GM20000 (cell line): ENCODE measurements at places on chromosomes 16 and 17.

GRCh38 chr17:35299135-35299534, 56.3 kb downstream of the SLFN5 start:
- no peak for DNase-seq

DNA sequence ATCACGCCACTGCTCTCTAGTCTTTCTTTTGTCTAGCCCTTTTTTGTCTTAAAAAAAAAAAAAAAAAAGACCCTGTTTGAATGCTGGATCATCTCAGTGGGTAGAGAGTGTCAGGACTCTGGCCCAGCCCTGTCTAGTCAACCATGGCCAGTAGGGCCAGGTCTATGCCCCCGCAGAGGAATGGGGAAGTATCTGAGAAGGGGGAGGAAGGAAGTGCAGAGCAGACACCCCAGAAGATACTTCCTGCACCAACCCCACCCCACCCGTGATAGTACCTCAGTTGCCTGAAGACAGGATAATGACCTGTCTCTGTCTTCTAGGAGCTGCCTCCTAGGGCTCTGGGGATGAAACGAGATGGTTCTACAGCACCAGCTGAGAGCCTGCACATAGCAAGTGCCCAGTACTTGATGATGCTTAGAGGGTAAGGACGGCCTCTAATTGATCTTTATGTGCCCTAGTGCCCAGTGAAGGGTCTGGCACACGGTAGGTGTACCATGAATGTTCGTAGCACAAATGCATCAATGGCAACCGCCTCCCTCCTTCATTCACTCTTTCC, 55.4 kb downstream of the ABAT start:
- DNase-seq, result no peak

DNA sequence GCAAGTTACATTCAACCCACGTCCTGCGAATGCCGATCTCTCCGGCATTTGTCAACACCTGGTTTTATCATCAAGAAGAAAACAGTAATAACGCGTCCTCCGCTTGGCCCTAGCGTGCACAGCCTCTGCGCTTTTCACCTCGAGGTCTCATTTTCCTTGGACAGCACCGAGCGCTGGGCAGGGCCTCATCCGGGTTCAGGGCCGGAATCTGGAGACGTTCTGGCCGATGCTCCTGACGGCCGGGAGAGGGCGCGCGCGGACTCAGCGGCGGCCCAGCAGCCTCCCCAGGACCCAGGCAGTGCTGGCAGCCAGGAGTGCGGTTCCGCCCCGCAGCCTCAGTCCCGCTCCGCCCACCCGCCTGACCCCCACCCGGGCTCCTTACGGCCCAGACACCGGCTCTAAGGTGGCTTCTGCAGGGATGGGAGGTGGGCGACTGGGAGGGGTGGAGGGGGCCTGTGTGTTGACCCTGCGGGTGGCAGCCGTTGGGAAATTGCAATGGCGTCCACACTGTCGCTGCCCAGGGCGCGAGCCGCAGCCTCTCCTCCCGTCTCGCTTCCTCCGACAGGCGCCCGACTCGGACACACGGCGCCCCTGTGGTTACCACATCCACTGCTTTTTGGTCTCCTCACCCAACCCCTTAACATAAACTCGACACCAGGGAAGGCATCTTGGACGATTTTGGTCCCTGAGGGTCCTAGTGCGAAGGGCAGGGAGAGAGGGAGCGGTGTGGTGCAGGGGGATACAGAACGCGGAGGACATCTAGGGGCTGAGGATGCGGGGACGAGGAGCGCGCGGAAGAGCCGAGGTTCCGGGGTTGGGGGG, 7.4 kb upstream of the FLYWCH1 start:
- DNase-seq, result peak; percentile 91

DNA sequence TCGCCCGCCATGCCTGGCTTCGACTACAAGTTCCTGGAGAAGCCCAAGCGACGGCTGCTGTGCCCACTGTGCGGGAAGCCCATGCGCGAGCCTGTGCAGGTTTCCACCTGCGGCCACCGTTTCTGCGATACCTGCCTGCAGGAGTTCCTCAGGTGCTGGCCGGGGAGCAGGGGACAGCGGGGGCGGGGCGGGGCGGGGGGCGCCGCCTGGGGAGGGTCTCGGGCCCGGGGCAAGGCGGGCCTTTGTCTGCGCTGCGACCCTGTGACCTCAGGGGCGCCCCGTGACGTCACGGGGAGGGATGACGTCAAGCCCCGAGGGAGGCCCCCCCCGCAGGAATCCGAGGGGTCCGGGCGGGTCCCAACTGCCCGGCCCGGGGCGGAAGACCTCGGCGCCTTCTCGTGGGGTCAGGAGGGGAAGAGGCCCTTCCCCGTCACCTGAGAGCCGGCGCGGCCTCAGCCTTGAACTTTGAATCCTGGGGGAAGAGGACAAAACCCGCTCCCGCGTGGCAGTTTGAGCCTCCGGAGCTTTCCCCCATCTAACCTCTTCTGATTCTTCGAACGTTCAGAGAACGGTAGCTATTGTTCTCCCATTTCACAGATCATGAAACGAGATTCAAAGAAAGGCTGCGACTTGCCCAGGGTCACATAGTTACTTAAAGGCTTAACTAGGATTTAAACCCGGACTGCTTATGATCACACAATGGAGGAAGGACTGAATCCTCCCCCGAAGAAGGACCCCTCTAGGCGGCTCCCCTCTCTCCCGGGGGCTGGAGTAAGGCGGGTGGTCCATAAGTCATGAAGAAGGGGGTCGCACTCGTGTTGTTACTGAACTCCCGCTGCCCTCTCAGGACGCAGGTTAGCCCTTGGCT, 527 bp downstream of the TRAF4 start:
- DNase-seq, result peak; percentile 80

GRCh38 chr17:20173091-20173490, 163.9 kb downstream of the SPECC1 start:
- no peak for DNase-seq

GRCh38 chr16:47949714-47950113, 206.1 kb downstream of the ABCC12 start:
- DNase-seq, result no peak

DNA sequence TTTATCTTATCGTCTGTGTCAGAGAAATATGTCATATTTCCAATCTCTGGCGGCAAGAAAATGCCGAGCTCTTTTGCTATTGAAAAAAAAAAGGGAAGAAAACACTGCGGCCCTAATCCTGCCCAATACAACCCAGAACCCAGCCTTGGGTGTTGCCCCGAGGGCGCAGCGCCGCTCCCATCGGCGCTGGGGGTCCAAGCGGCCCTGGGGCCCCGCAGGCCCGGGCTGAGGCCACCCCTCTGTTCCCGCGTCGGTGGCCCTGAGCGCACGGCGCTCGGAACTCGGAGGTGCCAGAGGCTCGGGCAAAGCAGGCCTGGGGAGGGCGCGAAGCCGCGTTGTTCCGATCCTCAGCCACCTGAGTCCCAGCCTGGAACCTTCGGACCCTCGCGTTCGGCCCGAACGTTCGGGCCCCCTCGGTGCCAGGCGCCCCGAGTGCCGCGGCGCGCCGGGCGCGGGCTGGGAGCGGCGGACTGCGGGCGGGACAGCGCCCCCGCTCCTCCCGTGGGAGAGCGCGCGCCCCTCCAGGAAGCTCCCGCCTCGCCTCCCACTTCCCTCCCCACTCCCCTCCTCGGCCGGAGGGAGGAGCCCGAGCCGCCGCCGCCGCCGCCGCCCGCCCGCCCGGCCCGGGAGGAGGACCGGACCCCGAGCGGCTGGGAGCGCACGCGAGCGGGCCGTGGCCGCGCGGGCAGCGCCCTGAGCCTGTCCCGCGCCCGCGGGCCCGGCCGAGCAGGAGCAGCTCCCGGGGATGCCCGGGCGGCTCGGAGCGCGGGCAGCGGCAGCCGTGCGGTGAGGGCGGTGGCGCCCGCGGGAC, at the start of gene CPNE2:
Gene CPNE2 (plus strand): TSS at position 609 of the 811 bp plus-strand sequence. CDS start 18,160 bp downstream, outside the sequence.
- DNase-seq, result peak; percentile 88

GRCh38 chr16:12837291-12837690, 33.6 kb upstream of the CPPED1 start:
- DNase-seq, result no peak

GRCh38 chr16:22751104-22751667, 62.8 kb upstream of the HS3ST2 start:
- no peak for DNase-seq

DNA sequence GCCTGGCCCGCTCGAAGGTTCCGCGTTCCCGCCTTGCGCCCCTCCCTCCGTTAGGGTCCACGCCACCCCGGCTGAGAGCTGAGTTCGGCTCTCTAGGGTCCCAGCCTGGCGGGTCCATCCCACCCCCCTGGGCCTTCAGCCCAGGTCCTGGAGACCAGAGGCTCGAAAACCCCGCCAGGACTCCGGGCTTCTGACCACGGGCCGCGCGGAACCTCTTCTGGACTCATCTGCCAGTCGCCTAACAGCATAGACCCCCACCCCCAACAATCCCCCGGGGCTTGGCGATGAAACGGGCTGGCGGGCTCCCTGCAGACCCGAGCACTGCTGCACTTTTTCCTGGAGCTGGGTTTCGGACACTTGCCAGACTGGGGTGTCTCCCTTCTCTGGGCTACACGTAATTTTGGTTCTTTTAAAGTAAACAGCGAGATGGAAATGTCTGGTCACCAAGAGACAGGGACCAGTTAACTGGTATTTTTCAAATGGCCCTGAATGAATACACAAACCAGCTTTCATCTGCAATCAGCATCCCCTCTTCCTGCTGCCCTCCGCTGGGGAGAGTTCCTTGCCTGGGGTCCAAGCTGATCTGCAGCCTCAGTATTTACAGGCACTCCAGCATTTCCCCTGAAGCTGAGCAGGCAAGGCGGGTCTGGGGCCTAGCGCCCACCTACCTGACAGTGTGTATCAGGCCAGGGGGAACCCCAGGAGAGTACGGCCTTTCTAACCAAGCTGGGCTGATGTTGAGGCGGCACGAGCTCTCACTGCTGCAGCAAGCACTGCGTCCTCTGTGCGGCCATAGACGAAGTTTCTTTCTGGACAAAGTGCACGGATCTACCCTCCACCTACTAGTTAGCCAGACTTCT, 639 bp upstream of the TRIM65 start:
- no peak for DNase-seq

DNA sequence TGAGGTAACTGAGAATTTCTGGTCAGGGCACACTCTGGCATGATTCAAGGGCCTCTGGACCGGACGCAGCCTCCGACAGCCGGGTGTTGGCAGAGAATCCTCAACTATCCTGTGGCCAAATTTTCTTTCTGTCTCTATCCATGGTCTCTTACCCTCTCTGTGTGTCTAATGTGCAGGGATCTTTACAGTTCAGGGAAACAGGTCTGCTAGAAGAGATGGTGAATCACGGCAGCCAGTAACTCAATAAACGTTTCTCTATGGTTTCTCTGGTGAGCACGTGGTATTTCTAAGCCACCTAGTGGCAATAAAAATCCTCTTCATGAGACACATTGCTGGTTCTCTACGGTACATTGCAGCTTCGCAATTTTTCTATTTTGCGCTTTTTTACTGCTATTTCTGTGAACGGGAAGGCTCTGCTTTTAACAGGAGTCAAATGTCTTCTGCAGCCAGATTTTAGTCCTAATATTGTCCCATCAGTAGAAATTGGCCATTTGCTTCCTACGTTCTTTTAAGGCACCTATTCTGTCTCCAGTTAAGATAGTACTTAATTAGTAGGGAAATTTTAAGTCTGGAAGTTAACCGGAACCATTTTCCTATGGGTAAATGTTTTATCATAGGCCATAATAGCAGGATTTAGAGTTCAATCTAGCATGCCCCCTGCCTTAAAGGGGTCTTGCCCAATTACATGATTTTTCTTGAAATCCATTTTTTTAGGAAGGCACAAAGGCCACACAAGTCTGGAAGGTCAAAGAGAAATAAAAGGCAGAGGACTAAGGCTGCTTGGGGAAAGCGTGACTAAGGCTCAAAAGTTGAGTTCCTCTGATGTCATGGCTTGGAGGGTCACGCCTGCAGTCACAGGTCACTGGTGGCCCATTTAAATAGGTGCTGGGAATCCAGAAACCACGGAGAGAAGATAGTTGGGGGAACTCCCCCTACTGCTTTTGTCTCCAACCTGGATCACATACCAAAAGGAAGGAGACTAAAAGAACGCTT, 31.5 kb downstream of the QPRT start:
- peak; percentile 66 for DNase-seq

DNA sequence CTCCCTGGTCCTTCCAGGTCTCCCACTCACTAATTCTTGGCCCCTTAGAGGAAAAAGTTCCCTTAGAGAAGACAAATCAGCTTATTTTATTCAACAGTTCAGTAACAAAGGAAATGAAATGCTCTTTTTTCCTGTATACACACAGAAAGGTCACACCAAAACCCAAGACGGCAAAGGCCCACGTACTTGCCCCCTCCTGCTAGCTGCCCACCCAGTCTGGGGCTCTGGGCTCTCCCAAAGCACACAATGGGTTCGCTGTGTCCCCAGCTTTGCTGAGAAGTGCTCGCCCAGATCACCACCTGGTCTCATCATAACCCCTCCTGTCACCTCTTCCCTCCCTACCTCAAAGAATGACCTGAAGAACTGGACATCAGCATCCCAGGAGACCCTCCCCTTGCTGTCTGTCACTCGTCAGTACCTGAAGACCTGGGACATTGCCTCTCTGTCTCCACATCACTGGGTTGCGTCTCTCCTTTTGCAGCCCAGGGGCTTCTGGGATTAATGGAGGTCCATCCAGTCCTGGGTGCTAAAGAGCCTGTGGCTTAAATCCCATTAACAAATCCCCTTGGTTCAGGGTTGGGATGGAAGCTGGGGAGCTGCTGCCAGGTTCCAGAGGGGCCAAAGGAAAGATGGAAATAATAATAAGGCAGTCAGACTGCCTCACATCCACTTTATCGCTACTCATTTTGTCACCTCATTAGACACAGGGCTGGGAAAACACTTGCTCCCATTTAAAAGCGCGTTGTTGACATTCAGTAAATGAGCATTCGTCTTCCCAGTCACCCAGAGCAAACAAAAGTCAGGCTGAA, 3.3 kb downstream of the SLC6A4 start:
- DNase-seq, result no peak

GRCh38 chr17:31588034-31588433, 196.6 kb downstream of the RAB11FIP4 start:
- no peak for DNase-seq

- peak; percentile 63 for DNase-seq
These were observed 7.6 kb downstream of the EPX start for GRCh38 chr17:58200024-58200633.

GRCh38 chr17:82242977-82243647, 14.3 kb downstream of the SLC16A3 start:
- DNase-seq, result no peak

DNA sequence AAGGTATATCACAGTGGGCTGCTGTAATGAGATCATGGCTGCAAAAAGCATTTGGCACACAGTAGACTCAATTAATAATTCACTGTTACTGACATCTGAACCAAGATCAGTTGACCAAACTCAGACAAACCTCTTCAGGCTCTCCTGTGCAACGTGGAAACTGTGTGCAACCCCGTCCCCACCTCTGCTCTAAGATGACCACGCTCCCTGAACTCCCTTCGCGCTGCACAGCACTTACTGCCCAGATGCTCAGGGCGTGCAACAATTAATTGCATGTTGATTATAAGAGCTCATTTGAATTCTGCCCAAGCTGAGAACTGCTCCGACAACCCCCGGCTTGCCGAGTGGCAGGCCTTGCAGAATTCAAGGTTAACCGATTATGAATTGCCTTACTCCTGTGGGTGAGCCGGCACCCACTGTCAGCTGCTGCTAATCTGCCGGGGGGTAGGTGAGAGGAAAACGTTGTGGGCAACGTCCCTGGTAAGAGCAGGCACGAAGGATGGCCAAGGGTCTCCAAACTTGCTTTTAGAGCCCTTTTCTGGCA, 1.3 kb upstream of the GSG1L start:
- DNase-seq, result no peak
